ENCODE measurements at places on chromosomes 7 and 10.

DNA sequence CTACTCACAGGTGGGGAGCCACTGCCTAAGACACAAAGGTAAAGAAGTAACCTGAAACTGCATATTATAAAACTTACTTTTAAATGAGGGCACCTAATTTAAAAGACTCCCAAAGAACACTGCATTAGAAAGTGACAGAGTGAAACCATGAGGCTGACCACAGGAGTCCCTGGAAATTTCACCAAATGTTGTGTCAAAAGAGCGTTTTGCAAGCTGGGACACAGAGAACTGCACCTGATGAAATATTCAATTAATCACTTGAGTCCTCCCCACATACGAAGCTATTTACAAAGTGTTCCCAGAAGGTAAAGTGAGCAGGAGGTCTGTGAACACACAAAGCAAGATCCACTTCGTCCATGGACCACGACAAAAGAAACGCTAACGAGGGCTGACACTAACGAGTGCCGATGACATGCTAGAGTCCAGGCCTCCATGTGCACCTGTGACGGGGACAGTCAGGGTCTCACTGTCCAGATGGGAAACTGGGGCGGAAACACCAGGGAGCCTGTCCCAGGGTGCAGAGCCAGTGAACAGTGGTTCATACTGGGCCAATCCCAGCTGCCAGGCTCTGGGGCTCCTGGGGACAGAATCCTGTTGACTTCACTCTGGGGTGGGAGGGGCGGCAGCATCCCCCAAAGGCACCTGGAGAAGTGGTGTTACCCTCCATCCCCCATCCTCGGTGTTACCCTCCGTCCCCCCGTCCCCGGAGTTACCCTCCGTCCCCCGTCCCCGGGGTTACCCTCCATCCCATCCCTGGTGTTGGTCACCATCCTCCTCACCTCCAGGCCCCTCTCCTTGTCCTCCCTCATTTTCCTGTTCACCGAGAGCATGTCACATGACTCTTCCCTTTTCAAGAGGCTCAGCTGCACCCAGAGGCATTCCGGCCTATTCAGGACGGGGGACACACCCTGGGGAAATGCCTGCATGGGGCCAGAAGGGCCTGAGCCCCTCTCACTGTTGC, 63.4 kb downstream of the DIP2C start:
- no peak for DNase-seq

DNA sequence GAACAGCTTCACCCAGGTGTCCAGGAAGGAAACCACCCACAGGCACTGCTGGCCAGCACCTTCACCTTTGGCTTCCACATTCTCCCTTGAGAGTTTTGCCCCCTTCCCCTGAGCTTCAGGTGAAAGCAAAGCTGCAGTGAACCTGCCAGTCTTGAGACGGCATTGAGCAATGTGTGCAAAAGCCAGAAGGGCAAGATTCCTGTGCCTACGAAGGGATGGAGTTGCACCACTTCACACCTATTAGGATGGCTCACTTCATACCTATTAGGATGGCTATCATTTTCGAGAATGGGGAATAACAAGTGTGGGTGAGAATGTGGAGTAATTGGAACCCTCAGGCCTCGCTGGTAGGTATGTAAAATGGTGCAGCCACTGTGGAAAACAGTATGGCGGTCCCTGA, 7.2 kb downstream of the HABP2 start:
- no peak for DNase-seq

DNA sequence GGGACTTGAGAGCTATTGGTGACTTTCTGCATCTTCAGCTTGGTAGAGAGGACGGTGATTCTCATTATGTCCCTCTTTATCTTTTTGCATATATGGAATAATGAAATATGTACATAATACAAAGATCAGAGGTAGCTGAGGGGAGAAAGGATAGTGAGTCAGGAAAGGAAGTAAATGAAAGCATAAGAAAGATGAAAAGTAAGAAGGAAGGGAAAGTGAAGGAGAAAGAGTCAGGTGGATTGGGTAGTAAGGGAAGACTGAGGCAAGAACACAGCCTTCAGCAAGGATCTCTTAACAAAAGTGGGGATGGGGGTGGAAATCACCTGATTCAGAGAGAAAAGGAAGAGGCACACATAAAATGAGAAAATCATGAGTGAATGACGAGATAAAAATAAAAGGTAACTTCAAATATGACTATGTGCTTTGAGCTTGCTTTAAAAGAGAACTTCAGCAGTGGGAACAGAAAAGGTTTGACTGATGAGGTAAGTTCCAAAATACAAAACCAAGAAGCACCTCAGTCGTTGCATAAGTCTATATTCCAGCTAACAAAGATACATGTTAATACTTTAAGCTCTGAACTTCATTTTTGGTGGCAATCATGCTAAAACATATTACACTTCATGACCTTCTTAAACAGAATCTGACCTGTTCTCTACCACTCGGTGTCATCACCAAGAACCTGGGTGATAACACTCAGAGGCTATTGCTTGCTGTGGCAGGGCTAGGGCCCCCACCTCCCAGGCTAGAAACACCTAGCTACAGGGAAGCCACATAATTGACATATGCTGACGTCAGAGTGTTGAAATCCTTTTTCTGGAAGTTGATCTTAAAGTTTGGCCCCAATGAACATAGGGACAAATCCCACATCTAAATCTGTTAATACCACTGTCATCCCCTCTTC, 32.9 kb downstream of the NRCAM start:
- no peak for DNase-seq

- no peak for DNase-seq
Measured at GRCh38 chr10:24240041-24240751, 31.3 kb downstream of the KIAA1217 start.

DNA sequence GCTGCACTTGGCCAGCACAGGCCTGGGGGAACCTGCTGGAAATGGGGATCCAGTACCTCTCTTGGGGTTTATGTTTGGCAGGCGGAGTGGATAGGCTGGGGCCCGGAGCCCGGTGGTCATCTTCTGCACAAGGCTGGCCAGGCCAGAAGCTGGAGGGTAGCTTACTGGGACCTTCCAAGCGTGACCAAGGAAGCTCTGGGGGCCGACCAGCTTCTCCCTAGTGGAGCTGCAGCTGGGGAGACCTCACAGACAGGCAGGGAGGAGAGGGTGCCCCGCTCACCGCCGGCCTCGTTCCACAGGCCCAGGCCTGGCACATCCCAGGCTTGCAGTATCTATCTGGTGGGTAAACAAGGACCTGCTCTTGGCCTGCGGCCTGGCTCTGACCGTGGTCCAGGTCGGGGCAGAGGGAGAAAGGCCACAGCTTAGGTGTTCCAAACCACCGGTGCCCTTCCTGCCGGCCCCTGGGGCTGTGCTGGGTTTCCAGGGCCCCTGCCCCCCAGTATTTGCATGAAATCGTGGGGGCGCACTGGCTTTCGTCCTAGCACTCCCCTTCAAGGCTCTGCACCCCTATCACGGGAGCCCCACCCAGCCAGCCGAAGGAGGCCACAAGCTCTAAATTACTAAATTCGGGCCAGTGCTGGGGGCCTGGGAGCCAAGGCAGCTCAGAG, 1.5 kb upstream of the ELFN1 start:
- no peak for DNase-seq

DNA sequence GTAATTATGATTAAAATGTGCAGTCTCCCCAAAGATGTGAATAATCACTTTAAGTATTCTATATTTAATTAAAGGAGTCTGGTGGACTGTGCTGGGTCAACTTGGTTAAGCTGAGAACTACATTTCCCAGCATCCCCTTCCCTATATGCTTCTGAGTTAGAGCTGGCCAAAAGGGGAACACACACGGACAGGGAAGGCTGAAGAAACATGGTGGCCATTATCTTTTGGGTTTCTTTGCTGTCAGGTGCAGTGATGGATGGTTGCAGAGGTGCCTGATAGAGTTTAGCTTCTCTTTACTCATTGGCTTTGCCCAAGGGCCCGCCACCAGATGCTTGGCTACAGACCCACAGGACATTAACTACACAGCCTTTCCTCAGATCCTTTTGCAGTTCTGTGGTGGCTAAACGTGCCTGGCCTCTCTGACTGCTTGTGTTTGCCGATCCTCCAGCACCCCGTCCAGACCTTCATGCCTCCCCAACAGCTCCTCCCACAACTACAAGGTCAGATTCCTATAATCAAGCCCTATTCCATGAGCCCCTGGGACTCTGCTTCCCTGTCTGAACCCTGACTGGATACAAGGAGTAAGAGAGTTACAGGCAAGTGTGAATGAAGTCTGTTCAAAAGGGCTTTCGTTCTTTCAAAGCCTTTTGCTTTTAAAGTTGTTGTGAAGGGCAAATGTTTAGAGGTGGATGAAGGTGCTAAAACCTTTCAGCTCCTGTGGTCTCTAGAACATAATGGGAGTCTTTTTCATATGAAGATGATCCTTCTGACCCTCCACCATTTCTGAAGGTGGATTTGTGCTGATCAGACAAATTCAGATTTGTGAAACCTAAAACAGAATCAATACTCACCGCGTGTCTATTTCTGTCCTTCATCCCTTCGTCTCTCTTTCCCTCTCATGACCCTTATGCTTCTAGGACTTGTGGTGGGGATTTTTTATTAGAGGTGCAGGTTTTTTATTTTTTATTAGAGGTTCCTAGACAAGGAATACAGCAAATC, 21.5 kb downstream of the BUB3 start:
- DNase-seq, result no peak

DNA sequence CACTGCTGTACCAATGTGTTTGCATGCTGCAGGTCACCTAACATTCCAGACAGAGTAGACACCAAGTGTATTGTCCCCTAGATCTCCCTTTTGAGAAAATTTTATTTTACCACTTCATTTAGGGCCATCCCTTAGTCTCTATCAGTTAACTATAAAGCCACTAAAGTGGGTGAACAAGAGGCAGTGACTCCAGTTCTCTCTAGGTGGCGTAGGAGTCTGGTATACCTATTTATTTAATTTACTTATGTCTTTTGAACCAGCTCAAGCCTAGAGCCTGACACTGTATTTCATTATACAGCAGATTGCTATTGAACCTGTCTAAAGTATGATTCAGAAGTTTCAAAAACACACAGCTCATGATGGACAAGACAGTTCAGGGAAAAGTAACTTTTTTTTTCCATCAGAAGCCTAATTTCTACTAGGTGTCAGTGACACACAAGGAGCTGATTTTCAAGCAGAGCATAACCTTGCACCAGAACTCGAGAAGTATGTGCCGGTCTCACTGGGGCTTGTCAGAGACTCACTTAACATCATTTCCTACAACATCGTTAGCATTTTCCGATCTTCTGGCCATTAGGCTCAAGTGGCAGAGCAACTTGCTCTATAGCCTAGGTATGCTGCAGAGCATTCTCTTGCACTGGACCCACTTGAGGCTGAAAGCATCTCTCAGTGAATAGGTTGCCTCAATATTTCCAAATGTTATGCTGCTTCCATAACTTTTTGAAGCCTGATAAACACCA, 175.4 kb downstream of the CDC14C start:
- DNase-seq, result no peak

DNA sequence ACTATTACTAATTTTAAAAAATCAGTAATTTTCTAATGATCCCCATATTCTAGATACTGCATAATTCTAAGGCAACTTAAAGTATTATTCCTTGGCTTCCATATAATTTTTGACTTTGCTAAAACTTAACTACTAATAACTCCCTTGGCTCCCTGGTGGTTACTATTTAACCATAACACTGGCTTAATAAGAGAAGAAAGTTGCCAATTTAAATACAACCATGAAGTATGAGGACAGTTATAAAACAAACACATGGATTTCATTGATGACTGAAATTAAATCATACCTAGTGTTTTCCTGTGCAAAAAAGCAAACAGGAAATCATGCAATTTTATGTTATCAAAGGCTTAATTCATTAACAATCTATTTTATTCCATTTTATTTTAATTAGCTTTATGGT, 1073.9 kb downstream of the GRM8 start:
- DNase-seq, result no peak

GRCh38 chr7:35736725-35737124, 41.8 kb upstream of the HERPUD2 start:
- no peak for DNase-seq

- DNase-seq, result no peak
Measured at GRCh38 chr7:140297192-140297591, 101.1 kb downstream of the SLC37A3 start.

GRCh38 chr7:96481796-96482195, 159.9 kb upstream of the SLC25A13 start:
- no peak for DNase-seq

- DNase-seq, result no peak
Measured at GRCh38 chr7:158030071-158030470, 557.6 kb downstream of the PTPRN2 start.

GRCh38 chr7:13933091-13933490, 56.4 kb downstream of the ETV1 start:
- DNase-seq, result no peak

DNA sequence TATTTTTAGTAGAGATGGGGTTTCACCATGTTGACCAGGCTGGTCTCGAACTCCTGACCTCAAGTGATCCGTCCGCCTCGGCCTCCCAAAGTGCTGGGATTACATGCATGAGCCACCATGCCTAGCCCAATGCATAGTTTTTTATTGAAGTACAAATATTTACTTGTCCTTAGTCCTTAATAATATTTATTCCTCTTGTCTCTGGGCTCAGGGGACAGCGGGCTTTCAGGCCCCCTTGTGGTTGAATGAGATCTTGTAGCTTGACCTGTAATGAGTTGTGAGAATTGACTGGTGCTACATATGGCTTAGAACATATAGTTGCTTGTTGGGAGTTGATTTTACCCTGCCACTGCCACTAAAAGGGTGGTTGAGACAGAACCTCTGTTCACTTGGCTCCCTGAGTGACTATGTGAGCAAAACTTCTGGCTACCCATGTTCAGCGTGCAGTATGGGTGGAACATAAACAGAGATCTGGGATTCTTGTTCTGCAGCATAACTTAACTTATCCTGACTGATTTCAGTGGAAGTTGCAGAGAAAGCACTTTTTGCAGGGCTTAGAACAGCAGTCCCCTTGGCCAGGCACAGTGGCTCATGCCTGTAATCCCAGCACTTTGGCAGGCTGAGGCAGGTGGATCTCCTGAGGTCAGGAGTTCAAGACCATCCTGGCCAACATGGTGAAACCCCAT, 14.9 kb downstream of the CCL26 start:
- DNase-seq, result no peak

GRCh38 chr10:101925027-101925426, 81.4 kb upstream of the KCNIP2 start:
- DNase-seq, result no peak

DNA sequence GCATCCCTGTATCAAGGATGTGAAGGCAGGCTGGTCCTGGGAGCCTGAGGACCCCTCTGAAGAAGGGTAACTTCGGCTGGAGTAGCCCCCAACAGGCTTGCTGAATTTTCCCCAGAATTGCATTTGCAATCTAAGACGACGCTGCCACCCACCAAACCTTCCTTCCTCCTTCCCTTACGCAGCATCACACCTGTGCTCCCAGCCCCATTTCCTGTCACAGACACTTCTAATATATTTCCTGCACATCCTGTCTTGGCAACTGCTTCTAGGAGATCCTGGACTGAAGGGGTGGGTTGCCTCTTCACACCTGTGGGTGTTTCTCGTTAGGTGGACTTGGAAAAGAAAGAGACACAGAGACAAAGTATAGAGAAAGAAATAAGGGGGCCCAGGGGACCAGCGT, 9.4 kb upstream of the PGAM1 start:
- DNase-seq, result no peak

Data from activated CD4-positive, CD25-positive, alpha-beta regulatory T cell treated with anti-CD3 and anti-CD28 coated beads, Interleukin-2, amount 50 U/mL, for 16 hours (primary cell).